ENCODE measurements at places on chromosomes 13 and 19.

DNA sequence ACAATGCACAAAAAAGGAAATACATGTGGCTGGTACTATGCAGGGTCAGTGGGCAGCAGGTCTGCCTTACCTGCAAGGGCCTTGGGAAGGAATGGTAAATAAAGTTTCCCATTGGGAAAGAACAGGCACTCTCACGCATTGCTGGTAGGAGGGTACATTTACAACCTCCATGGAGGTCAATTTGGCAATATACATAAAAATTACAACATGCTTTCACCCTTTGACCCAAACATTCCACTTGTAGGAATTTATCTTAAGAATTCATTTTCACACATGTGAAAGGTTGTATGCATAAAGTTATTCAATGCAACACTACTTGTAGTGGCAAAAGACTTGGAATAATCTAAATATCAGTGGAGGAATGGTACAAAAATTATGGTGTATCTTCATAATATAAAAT lies 216.4 kb downstream of the DLEU7 start:
- no peak for DNase-seq

- no peak for DNase-seq
These were observed 440.8 kb downstream of the TDRD3 start for GRCh38 chr13:60837806-60838205.

DNA sequence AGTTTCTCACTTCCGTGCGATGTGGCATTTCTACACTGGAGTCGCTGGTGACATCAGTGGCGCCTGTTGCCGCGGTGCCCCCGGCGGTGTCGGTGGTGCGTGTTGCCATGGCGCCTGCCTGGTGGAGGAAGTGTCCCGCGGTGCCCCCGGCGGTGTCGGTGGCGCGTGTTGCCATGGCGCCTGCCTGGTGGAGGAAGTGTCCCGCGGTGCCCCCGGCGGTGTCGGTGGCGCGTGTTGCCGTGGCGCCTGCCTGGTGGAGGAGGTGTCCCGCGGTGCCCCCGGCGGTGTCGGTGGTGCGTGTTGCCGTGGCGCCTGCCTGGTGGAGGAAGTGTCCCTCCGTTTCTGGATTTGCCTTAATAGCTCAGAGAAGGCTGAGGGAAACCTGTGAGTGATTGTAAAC lies 127.6 kb downstream of the KDM4B start:
- DNase-seq: no peak

GRCh38 chr13:42525035-42525504 lies 48.9 kb upstream of the TNFSF11 start:
- no peak for DNase-seq

GRCh38 chr13:44101347-44102083 lies 221.8 kb downstream of the LACC1 start:
- no peak for DNase-seq

DNA sequence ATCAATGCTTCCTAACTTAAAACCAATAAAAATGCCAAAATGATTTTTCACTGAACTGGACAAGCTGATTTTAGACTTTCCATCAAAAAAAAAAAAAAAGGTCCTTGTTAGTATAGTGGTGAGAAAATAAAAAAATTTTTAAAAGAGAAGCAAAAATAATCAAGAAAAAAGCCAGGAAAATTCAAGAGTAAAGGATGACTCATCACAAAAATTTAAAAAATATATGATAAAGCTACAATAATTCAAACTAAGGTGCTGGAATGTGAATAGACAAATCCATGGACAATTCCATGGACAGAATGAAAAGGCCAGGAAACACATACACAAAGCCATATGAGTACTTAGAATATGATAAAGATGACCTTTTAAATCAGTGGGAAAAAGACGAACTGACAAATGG lies 26.1 kb downstream of the ALG5 start:
- DNase-seq: no peak

DNA sequence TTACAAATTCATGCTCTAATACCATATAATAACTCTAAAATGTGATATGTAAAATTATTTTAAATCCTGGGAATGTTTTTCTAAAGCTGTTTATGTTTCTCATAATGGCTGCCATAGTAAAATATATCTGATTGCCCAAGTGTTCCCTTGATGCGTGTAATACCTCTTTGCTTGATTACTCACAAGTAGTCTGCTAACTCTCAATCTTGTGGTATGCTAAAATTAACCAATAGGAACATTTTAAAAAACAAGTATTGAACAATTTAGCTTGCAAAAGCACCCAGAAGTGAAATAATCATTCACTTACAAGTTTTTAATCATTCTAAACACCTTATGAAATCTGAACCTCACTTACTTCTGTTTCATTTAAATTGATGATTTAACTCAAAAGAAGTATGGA lies 386.0 kb upstream of the ATXN8OS start:
- DNase-seq: no peak

- no peak for DNase-seq
These were observed 186.8 kb upstream of the PRR20A start for GRCh38 chr13:56953965-56954364.

DNA sequence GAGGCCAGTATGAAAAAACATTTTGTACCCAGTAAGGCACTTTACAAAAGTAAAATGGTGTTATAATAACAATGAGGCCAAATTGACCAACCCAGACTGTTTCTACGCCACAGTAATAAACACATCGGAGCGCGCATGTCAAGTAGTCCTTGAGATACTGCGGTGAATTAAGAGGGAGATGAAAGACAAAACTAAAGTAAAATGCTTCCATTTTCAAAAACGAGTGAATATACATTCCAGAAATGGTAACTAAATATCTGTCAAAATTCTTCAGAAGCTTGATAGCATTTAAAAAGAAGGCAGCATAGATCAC lies 19.0 kb downstream of the N4BP2L1 start:
- no peak for DNase-seq

DNA sequence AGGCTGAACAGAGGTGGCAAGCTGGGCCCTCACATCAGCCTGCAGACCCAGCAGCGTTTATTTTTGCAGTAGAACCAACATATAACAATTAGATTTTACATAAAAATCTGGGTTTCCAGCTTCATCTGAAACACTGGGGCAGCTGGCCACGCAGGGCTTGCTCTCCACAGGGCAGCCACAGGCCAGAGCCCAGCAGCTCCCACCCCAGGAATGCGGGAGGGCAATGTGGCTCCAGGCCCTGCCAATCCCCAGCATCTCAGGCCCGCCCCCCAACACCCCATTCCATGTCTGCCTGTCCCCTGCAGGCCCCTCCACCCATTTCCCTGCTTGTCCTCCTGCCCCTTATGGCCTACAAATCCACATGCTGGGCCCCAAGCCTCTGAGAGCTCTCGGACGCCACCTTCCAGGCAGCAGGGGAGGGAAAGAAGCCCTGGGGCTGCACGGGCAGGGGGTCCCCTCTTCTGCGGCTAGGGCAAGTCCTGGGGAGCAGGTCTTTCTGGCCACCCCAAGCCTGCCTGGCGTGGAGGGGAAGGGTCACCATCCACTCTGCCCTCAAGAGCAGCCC lies 15.0 kb upstream of the VSTM2B start:
- no peak for DNase-seq

- no peak for DNase-seq
These were observed 38.1 kb upstream of the SLC10A2 start for GRCh38 chr13:103104340-103104739.

DNA sequence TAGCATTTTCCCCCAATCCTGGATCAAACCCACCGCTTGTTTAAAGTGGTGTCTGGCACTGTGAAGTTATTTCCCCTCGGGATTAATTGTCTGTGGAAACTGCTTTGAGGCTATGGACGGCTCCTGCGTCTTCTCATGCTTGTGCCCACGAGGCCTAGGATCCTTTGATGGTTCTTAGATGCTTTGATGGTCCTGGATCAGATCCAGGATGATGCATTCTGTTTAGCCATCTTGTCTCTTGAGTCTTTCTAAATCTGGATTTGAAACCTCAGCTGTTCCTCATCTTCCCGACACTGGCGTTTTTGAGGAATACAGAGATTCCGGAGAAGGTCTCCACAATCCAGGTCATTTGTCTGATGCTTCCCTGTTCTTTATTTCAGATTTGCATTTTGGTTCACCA lies 36.1 kb upstream of the USP29 start:
- no peak for DNase-seq

DNA sequence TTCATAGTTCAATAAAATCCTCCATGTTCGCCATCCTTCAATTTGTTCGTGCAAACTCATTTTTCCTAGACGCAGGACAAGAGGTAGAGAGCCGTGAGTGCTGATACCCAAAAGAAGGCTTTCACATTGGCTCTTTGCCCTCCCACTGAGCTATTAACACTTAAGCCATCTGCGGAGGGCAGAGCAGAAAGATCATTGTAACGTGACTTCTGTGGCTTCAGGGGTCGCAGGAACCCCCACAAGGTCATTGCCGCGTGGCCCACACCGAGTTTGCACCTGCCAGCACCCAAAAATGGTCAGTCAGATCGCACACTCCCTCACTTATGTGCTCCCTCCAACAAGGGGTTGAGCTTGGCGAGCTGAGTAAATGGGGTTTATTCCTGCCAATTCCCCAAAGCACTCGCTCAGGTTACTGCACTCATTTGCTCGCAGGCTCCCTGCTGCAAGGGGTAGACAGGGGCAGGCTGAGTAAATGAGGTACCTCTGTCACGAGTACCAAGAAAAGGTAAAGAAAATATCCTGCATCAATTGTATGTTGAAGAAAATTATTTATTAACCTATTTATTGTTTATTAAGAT lies 144.1 kb downstream of the PRR20E start:
- DNase-seq: no peak

GRCh38 chr13:96741779-96742178 lies 252.5 kb downstream of the OXGR1 start:
- DNase-seq: no peak

GRCh38 chr19:46205183-46205984 lies 24.2 kb upstream of the IGFL1 start:
- no peak for DNase-seq

DNA sequence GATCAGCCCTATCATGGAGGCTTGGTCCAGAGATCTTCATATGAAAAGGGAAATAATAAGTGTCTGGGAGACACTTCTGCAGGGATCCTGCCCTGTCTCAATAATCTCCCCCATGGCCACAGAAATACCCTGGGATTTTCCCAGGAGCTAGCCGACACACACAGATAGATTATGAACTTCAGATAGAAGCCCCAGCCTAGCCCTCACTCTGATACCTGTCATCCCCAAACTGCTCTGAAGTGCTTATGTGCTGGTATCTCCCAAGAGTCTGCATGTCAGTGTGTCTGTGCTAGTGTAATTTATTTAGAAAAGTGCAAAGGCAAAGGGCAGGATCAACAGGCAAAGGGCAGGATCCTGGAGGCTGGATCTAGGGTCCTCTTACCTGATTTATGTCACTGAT lies 38.7 kb upstream of the ZNF766 start:
- no peak for DNase-seq

- DNase-seq: no peak
These were observed 1492.8 kb downstream of the UQCRFS1 start for GRCh38 chr19:27720155-27720554.

GRCh38 chr19:40600570-40601133 lies 517 bp upstream of the LTBP4 start:
- DNase-seq: no peak

DNA sequence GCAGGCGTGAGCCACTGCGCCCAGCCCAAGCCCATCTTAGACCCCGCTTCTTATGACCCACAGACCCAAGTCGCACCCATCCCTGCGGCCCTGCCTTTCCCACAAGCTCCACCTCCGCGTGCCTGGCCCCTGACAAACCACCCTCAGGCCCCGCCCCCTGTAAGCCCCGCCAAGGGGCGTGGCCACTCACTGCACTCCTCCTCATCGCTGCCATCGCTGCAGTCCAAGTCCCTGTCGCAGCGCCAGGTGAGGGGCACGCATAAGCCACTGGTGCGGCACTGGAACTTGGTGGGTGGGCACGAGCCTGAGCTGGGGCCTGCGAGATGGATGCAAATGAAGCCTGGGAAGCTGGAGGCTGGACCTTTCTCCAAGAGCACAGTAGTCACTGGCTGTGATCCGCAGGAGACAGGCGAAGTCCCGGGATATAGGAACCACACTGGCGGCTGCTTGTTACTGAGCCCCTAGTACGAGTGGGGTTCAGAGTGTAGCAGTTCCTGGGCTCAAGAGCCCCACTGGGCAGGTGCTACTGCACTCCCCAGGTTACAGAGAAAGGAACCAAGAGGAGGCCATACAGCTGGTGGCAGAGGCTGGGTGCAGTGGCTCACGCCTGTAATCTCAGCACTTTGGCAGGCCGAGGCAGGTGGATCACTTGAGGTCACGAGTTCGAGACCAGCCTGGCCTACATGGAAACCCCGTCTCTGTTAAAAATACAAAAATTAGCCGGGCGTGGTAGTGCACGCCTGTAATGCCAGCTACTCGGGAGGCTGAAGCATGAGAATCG lies 3.1 kb downstream of the CD320 start:
- DNase-seq: no peak

- no peak for DNase-seq
These were observed 117.8 kb downstream of the NALCN start for GRCh38 chr13:101298517-101298916.

DNA sequence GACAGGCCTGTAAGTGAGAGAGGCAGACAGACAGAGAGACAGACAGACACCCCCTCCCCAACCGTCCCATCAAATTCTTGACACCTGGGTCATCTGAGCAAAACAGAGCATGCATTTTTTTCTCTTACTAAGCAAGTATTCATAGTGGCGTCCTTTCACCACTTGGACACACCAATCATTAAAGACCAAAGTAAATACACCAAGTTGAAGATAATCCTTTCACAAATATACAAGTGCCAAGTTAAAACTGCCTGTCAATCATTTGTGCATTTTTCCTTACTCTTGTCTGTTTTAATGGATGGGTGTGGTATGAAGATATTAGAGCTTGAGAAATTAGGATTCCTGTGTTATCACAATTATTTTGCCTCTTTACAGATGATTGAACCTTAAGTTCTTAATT lies 337.3 kb downstream of the ATP8A2 start:
- no peak for DNase-seq

- no peak for DNase-seq
These were observed 38.6 kb upstream of the TSHZ3 start for GRCh38 chr19:31387717-31388301.

- no peak for DNase-seq
These were observed 110.7 kb upstream of the UQCRFS1 start for GRCh38 chr19:29323440-29324290.

GRCh38 chr13:109357751-109358471 lies 428.5 kb downstream of the IRS2 start:
- no peak for DNase-seq

DNA sequence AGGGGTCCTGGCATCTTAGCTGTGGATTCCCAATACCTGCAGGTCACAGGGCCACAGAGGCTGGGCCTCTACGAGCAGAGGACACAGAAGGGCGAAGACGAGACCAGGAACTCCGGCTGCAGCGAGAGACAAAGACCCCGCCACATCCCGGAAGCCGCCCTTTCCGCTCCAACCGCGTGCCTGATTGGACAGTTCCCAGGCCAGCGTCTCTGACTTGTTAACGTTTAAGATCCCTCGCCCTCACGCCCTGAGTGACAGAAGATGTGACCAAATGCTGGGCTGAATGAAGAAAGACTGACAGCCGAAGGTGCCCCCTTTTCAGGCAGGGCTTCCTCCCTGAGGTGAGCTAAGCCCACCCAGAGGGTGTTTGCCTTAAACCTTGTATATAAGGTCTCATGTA lies at the start of gene ZNF98:
Gene ZNF98 (minus strand): TSS at position 136 of the 400 bp plus-strand sequence. CDS start 122 bp downstream, at position 14.
- DNase-seq: peak; percentile 2
